ENCODE measurements at places on chromosomes 6 and 20.

DNA sequence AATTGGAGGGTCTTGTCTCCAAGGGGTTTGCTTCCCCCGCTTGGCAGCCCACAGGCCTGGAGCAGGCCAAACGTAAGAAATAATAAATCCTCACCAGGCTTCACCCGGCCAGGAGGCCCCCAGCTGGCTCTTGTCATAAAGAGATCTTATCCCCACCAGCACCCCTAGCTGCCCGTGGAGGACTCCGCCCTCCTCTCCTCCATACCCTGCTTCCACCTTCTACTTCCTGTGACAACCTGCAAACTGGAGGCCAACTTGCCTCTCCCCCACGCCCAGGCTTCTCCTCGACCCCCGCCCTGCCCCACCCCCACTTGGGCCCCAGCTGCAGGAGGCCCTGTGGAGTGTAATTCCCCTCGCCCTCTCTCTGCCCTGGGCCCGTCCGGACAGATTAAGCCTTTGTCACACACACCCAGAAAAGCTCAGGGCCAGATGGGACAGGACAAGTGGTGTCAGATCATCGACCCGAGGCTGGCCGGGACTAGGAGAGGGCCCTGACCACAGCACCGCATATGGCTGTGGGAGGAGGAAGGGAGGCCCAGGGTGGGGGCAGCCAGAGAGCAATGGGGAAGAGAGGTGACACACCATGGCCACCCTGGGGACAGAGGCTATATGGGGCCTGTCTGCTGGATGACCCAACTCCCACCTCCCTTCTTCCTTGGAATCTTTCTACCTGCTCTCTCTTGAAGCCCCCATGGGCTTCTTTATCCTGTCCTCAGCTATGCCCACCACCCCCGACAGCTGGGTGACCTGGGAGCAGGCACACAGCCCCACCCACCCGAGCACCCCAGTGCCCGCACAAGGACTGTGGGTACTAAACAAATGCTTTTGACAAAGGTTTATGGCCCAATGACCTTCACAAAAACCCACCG lies 3.9 kb downstream of the NOL4L start:
- H3K4me1 ChIP-seq: peaks cover 43% of the 10 kb centered on the region
- H3K36me3 ChIP-seq: no peaks in the 10 kb centered on the region
- H3K27ac ChIP-seq: peak overlapping the region; percentile 43
- no peaks in the 10 kb centered on the region for H3K27me3 ChIP-seq

- no peak overlapping the region for H3K4me3 ChIP-seq
- H3K27ac ChIP-seq: no peak overlapping the region
- H3K4me1 ChIP-seq: no peaks in the 10 kb centered on the region
- peaks cover 48% of the 10 kb centered on the region for H3K27me3 ChIP-seq
- ATAC-seq: no peak
Observed at GRCh38 chr6:84777888-84778287, 13.5 kb upstream of the TBX18 start.

- H3K27ac ChIP-seq: peak overlapping the region; percentile 94
- H3K27me3 ChIP-seq: no peaks in the 10 kb centered on the region
- peaks cover 38% of the 10 kb centered on the region for H3K4me1 ChIP-seq
Observed at GRCh38 chr6:85594197-85594930, 706 bp upstream of the SNX14 start.

GRCh38 chr6:101534386-101534785 lies 140.9 kb downstream of the GRIK2 start:
- no peaks in the 10 kb centered on the region for H3K4me1 ChIP-seq
- ATAC-seq: no peak
- H3K36me3 ChIP-seq: no peaks in the 10 kb centered on the region
- no peak overlapping the region for H3K27ac ChIP-seq
- H3K4me3 ChIP-seq: no peak overlapping the region
- H3K27me3 ChIP-seq: no peaks in the 10 kb centered on the region

- no peak for ATAC-seq
- no peak overlapping the region for H3K4me3 ChIP-seq
- H3K4me1 ChIP-seq: peaks cover 7% of the 10 kb centered on the region
- peaks cover 33% of the 10 kb centered on the region for H3K27me3 ChIP-seq
- no peaks in the 10 kb centered on the region for H3K36me3 ChIP-seq
- no peak overlapping the region for H3K27ac ChIP-seq
Observed at GRCh38 chr20:49352751-49353150, 74.9 kb upstream of the ZNFX1 start.

GRCh38 chr6:12869816-12870432 lies 153.4 kb downstream of the PHACTR1 start:
- no peak overlapping the region for H3K27ac ChIP-seq
- H3K4me1 ChIP-seq: no peaks in the 10 kb centered on the region
- no peak overlapping the region for H3K4me3 ChIP-seq
- H3K36me3 ChIP-seq: no peaks in the 10 kb centered on the region

DNA sequence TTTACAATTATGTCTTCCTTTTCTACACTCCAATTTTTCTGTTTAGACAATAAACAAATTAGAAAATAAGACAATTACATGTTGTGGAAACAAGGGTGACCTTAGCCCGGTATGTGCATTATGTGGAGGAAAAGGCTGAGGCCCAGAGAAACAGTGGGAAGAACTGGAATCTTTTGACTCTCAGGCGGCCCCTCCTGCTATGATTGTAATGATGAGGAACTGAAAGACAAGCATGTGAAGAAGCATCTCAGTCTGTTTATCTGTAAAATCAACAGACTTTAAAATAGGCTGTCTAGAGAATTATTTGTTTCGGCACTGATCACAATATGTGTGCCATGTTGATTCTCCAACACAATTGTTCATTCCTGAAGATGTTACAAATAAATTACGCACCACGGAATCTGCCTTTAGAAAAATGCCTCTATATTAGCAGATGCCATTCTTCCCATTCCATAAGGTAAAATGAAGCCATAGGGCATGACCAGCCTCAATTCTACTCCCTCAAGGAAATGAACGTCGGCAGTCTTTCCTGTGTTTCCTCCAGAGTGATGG lies 1201.6 kb upstream of the CITED2 start:
- no peak for ATAC-seq
- H3K36me3 ChIP-seq: no peaks in the 10 kb centered on the region
- H3K4me1 ChIP-seq: no peaks in the 10 kb centered on the region
- H3K27ac ChIP-seq: no peak overlapping the region
- H3K4me3 ChIP-seq: no peak overlapping the region

DNA sequence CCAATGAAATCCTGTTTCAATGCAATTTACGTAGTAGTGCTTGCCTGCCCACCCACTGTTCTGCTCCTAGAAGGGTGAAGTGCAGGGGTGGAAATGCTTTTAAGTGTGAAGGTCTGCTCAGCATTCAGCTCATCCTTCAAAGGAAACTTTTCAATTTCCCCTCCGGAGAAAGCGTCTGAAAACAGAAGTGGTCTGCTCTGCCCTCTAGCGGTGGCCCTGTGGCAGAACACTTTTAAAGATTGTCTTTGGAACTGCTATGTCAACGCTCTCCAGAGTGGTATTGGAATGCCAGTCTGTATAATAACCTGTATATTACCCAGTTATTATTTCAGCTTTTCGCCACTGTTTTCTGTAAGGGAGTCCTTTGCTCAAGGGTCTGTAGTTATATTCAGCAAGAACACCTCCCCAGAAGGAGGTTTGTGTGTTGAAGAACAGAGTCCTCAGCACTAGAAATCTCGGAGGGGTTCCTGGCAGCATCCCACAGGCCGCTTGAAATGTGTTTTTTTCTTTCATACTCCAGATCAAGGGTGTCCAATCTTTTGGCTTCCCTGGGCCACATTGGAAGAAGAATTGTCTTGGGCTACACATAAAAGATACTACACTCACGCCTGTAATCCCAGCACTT lies 63.1 kb upstream of the KLHL31 start:
- no peaks in the 10 kb centered on the region for H3K36me3 ChIP-seq
- ATAC-seq: peak; percentile 48
- H3K4me1 ChIP-seq: peaks cover 13% of the 10 kb centered on the region
- H3K4me3 ChIP-seq: no peak overlapping the region

GRCh38 chr20:10668677-10669368 lies 5.0 kb downstream of the JAG1 start:
- H3K4me3 ChIP-seq: no peak overlapping the region
- no peak for ATAC-seq
- peaks cover 60% of the 10 kb centered on the region for H3K27me3 ChIP-seq
- peaks cover 34% of the 10 kb centered on the region for H3K4me1 ChIP-seq
- no peak overlapping the region for H3K27ac ChIP-seq

DNA sequence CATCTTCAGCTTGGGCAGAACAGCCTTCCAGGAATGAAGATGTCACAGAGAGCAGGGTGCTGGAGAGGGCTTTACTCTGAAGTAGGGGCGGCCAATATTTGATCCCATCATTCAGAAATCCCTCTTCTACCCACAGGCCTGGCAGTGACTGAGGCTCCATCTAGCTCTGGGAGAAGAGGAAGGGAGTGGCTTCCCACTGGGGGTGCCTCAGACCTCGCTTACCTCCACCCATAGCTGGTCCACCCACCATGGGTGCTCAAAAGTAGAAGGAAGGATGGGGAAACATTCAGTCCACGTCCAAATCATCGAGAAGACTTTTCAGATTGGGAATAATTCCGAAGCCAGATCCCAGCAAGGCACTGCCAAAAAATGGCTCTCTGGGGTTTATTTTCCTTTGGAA lies 11.8 kb upstream of the THBD start:
- H3K4me3 ChIP-seq: no peak overlapping the region
- H3K36me3 ChIP-seq: no peaks in the 10 kb centered on the region
- no peak for ATAC-seq
- H3K4me1 ChIP-seq: no peaks in the 10 kb centered on the region
- no peaks in the 10 kb centered on the region for H3K27me3 ChIP-seq
- H3K27ac ChIP-seq: no peak overlapping the region

DNA sequence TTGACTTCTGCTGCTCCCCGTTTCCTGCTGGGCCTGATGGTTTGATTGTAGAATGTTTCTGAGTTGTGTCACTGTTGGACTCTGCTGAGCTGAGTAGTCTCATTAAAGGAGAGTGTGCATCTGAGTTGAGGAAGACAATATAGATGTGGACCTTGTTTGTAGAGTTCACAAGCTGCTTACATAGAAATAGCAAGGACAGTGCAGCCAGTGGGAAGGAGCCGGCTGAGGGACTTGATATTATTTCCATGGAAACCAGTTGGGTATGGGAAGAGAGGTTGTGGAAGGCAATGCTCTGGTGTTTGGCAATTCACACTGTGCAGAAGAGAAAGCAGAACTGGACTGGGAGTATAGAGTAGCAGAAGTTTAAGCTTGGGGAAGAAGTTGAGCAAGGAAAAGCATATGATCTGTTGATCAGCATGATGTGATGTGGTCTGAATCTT lies 14.8 kb downstream of the IGF2R start:
- H3K4me1 ChIP-seq: peaks cover 75% of the 10 kb centered on the region
- no peak overlapping the region for H3K27ac ChIP-seq
- H3K27me3 ChIP-seq: no peaks in the 10 kb centered on the region
- H3K4me3 ChIP-seq: no peak overlapping the region
- ATAC-seq: no peak

GRCh38 chr6:104170401-104170800 lies 689.3 kb downstream of the HACE1 start:
- no peak overlapping the region for H3K4me3 ChIP-seq
- no peaks in the 10 kb centered on the region for H3K36me3 ChIP-seq
- no peak for ATAC-seq
- H3K27me3 ChIP-seq: no peaks in the 10 kb centered on the region

DNA sequence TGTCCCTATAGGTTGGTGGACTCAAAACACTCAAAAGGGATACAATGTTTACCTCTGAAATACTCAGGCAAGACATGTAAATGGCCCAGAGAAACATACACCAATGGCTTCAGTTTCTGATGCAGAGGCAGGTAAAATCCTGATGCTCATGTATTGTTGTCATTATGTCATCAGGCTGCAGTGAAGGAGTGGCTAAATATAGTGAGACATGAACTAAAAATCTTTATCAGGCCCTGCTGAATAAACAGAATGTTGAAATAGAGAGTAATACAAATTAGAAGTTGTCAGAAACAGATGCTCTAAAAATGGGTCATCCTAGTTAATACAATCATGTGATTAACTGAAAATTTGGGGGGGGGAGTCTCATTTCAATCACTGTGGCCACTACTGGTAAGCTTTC lies 20.4 kb downstream of the PTPRK start:
- H3K27ac ChIP-seq: no peak overlapping the region
- no peaks in the 10 kb centered on the region for H3K27me3 ChIP-seq
- no peak overlapping the region for H3K4me3 ChIP-seq
- no peaks in the 10 kb centered on the region for H3K4me1 ChIP-seq

All from stimulated activated memory B cell treated with anti-CD40 and anti-IgM and Interleukin-4, amounts not matched to agents 10 μg/mL and 1 μg/mL and 100 μg/mL, for 72 hours (primary cell).